Activated effector memory CD4-positive, alpha-beta T cell treated with Interleukin-2 at 50 U/mL for 16 hours (primary cell): ENCODE measurements at places on chromosomes 7 and 10.

- peak; percentile 49 for DNase-seq
Observed at GRCh38 chr10:132961787-132962622, 19.6 kb upstream of the CFAP46 start.

DNA sequence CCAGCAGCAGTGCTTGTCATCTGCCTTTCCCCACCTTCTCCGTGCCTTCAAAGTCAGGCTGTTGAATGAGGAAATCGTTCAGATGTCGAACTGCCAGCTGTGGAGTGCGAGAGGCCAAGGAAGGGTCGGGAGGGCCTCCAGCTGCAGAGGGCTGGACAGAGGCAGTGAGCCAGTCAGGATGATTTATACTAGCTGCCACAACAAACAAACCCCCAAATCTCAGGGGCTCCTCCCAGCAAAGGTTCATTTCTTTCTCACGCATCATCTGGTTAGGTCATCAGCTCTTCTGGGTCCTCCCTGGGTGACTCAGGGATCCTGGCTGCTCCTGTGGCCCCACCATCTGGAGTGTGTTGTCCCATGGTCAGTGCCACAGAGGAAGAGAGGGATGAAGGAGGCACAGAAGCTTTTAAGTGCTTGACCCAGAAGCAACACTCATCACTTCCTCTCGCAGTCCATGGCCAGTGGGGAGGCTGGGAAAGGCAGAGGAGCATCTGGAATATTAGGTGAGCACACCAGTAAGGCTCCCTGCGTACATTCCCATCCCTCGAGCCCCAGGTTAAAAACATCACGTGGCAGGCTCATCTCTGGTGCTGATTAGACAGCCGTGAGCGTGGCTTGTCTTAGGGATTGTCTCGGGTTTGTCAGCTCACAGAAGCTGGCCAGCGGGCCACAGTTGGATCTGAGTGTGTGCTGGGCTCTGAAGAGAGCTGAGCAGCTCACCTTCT lies 140.7 kb downstream of the RGS10 start:
- DNase-seq = no peak

- DNase-seq = no peak
Observed at GRCh38 chr10:80705899-80706298, 168.2 kb downstream of the SH2D4B start.

- DNase-seq = no peak
Observed at GRCh38 chr7:103420857-103421384, 25.1 kb downstream of the SLC26A5 start.

- no peak for DNase-seq
Observed at GRCh38 chr10:33098951-33099663, 141.1 kb upstream of the ITGB1 start.

DNA sequence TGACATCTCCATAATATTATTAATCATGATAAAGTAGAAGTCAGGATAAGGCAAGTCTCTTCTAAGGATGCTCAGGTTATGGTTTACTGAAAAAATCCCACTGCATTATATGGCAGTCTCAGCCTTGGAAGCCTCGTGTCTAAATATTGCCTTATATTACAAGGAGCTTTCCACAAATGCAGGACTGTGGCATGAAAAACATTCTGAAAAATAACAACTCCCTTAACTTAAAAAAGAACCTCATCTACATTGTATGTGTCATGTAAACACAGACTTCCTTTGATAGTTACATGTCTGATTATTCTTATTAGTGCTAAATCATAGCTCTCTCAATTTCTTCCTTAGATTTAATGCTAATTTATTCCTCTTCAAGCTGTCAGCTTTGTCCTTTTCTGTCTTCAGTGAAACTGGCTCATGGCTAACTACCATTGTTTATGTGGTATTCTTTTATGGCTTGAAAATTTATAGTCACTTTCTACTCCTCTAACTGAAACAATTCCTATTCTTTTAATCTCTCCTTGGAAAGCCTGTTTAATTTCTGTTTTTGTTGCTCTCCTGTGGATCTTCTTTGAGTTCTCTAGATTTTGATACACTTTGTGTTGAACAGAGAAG lies 156.1 kb downstream of the KIF20B start:
- no peak for DNase-seq

GRCh38 chr7:156435486-156436231 lies 204.9 kb upstream of the RNF32 start:
- DNase-seq = no peak

GRCh38 chr7:52423251-52423650 lies 612.2 kb upstream of the POM121L12 start:
- DNase-seq = no peak

- DNase-seq = peak; percentile 5
Observed at GRCh38 chr7:116500078-116500853, 728 bp downstream of the CAV2 start.

GRCh38 chr7:50153995-50154394 lies 60.9 kb upstream of the ZPBP start:
- DNase-seq = no peak

DNA sequence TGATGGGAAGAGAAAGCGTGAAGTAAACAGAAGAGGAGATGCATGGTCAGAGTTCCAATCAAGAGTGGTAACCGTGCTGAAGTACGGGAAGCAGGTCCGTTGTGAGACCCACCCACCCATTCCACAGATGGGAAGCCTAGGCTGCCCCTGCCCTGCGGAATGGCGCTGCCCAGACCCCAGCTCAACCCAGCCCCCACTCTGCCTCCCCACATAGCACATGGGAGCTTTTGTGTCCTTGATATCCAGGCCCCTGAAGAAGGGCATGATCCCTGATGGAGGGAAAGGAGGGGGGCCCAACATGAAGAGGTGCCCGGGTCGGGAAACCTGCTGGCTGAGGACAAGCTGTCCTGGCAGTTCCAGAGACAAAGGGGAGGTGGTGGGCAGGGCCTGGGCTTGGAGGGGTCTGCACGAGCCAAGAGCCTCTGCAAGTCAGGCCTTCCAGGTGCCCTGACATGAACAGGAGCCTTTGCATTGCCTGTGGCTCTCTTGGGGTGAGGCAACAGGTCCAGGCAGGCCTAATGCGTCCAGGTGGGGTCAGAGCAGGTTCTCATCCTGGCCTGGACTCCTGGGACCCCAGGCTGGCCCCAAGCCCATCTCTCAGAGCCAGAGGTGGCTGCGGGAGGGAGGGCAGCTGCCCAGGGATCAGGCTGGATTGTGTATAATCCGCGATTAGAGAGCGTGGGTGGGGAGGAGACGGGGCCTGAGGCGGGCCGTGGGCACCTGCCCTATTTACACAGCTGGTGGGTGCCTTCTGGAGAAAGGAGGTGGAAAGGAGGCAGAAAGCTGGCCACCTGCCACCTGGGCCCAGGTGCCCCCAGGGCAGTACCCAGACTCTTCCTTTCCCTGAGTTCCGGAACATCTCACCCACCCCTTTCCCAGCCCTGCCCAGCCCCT lies 23.5 kb downstream of the YKT6 start:
- DNase-seq = no peak

DNA sequence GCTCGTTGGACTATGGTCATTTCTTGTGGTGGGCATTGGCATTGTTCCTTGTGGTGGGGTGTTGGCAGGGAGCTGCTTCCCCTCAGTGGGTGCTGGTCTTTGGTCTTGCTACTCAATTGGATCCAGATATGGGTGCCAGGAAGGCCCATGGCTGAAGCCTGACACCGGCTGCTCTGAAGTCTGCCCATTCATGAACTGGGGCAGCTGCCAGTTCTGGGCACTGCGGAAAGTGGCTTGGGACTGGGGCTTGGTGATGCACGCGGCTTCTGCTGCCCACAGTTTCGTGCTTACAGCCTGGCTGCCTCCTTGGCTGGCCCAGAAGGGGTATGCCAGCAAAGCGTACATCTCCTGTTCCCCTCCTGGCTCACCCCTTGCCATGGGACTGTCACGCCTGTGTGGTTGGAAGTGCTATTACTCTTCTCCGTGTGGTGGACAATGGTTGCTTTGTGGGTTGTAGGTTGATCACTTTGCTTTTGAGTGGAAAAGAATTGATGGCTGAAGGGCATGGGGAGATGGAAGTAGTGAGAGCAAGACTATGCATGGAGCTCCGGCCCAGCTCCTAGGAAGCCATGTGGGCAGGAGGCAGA lies 54.7 kb downstream of the ADAMTS14 start:
- no peak for DNase-seq

- no peak for DNase-seq
Observed at GRCh38 chr10:4294271-4294670, 509.3 kb upstream of the KLF6 start.

- no peak for DNase-seq
Observed at GRCh38 chr7:4849390-4849789, 12.4 kb downstream of the PAPOLB start.

DNA sequence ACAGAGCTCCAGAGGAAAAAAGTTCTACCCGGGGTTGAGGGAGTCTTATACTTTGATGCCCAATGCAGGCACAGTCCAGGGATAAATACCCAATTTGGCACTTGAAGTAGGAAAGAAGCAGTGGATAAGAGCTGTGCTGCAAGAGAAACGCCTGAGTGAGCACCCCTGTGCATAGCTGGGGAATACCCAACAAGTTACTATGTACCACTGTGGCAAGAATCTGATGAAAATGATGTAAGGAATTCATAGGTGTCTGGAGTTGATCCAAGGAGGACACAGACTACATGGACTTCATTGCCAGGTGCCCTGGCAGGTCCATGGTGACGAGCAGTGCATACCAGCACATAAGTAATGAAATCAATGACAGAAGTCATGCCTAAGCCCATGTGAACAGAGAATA lies 183.7 kb upstream of the FEZF1 start:
- DNase-seq = no peak

DNA sequence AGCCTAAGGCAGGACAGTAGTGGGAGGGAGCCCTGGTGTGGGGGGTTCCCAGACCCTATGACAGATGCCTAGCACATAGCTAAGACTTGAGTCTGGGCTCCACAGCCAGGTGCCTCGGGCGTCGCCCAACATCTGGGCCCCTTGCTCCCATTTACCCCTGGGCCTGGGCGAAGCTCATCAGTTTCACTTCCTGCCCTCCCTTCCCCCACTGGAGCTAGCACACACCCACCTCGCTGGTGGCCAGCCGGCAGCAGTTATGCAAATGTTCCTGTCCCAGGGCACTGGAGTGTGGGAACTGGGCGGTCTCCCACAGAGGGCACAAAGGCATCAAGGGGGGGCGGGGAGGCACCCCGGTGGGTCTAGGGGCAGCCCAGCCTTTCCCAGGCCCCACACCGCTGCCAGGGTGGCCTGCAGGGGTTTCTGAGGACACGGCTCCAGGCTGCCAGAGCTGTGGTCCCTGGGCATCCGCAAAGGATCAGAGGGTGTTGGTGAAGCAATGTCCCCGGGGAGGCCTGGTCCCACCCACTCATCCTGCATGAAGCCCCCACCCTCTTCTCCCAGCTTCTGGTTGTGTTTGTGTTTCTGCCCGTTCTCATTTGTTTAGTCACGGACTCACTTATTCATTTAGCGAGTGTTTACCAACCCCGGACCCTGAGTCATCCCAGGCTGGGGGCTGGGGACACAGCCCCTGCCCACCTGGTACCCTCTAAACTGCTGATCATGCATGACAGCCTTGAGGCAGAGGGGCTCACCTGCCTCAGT lies 20.4 kb downstream of the SH2B2 start:
- no peak for DNase-seq
